Cortex of kidney (tissue), 1 donor: ENCODE measurements at places on chromosomes 6 and 20.

- DNase-seq: no peak
Observed at GRCh38 chr6:79127660-79128059, 49.6 kb upstream of the PHIP start.

DNA sequence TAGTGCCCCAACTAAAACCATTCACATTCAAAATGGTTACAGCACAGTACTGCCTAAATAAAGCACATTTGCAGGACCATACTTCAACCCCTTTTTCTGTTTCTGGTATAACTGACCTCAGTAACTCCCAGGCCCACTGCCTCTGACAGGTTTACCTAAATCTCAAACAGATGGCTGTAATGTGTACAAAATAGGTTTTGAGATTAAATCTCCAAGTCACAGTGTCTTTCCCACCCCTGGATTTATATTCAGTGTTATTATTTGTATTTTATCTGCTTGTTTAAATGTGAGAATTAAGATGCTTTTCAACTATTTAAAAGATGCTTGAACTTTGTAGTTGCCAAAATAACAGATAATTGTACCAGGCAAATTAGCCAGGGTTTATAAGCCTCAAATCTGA, 4.7 kb upstream of the KIF6 start:
- no peak for DNase-seq

DNA sequence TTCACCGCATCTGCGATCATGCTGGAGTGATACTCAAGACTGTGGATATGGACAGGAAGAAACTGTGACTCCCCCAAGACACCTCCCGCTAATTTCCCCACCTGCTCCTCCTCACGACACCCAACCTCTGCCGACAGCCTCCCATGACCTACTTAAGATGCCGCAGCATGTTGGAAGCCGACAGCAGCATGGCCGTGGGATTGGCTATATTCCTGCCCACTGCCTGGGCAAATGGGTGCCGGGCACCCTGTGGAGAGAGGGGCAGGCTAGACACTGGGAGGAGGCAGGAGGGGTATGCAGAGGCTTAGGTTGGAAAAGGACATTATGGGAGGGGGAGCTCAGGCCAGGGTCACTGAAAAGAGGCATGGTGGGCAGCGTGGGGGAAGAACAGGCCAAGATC, 4.5 kb downstream of the IDH3B start:
- DNase-seq: no peak

DNA sequence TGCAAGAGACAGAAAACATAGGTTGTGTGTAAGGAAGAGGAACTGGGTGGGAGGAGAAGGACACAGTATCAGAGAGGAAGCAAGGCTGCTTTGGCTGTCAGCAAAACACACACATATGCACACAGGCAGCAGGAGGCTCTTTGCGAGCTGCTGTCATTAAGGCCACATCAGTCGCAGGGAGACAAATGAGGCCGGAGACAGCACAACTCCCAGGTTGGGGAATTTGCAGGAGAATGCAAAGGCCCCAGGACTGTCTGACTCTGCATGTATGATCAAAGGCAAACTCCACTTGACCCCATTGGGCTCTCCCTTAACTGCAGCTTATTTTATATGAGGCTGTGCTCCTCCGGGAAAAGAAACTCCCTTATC, 35.3 kb downstream of the METTL24 start:
- no peak for DNase-seq
